ENCODE measurements at places on chromosomes 7 and 10.

- no peak for DNase-seq
Observed at GRCh38 chr10:6211671-6212635, 9.2 kb downstream of the PFKFB3 start.

- no peak for DNase-seq
Observed at GRCh38 chr10:75012471-75012870, 99.0 kb upstream of the SAMD8 start.

- no peak for DNase-seq
Observed at GRCh38 chr10:14056610-14057332, 274.0 kb downstream of the FRMD4A start.

- DNase-seq = no peak
Observed at GRCh38 chr7:133742709-133743538, 384.2 kb upstream of the LRGUK start.

GRCh38 chr7:43872406-43873110 is 3.2 kb upstream of the MRPS24 start:
- DNase-seq = no peak

DNA sequence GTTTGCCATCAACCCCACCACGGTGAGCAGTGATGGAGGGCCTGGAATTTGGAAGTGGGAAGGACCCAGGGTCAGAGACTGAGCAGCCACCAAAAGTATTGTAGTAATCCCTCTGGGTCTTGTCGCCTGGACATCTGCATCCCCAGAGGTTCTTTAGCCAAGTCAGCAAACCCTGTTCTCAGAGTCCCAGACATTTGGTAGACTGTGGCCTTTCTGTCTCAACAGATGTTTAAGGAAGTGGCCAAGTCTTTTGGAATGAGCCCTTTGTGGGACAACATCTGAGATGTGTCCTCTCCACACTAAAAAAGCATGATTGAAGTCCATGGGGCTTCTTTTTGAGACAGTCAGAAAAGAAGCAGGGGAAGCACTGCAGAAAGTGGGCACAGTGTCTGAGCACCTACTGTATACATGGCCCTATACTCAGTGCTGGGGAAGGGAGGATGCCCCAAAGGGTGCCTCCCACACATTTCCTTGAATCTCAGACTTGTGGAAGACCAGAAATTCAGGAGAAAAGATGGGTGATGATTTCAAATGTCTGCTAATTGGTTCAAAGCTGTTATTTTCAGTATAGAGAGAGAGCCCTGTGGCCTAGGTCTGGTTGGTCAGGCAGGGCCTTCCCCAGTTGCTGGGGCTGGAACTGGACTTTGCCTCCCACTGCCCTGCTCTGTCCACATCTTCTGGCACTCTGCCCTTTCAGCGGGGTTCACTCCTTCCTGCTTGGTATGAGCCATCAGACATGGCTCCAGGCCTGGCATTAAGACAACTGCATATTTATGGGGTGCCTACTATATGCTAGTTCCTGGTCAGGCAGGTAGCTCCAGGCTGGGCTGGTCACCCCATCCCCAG is 26.5 kb upstream of the VSIR start:
- DNase-seq = no peak

DNA sequence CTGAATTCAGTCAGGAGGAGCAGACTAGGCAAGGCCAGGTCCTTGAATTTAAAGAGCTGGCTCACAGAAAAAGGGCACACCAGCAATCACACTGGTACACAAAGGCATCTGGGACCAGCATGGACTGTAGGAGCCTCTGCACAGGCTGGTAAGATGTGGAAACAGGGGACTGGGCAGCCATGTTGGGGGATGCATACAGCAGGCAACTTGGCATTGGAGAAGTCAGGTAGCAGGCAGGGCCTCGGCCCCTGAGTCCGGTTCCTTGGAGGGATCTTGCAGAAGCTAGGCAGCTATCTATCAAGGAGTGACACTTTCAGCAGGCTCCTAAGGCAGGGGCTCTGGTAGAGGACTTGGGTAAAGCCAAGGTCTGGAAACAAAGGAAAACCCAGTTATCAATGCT is 376.3 kb upstream of the BMPER start:
- DNase-seq = no peak

DNA sequence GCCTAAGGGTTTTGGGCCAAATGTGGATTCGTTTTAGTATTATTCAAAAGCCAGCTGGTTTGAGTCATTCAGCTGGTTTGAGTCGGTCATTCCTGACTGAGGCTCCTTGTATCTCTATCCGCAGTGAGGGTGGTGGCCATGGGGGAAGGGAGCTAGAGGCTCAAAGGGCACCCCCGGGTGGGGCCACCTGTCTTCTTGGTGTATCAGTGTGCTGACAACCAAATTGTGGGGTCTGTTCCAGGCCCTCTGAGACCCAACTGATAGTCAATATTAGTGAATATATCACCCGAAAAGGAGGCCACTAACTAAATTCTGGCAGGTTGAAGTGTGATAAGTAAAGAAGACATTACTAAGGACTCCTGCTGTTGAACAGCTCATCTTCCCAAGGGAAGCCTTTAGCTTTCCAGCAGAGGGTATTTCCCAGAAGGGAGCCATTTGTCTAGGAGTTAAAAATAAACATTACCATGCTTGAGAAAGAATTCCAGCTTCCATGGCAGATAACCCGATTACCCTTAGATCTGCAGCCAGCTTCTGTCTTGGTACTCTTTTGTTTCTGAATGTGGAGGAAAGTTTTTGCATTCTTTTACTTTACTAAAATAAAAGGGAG is 29.9 kb upstream of the DDX50 start:
- DNase-seq = no peak

GRCh38 chr10:6067457-6067856 is 5.3 kb upstream of the IL2RA start:
- no peak for DNase-seq

DNA sequence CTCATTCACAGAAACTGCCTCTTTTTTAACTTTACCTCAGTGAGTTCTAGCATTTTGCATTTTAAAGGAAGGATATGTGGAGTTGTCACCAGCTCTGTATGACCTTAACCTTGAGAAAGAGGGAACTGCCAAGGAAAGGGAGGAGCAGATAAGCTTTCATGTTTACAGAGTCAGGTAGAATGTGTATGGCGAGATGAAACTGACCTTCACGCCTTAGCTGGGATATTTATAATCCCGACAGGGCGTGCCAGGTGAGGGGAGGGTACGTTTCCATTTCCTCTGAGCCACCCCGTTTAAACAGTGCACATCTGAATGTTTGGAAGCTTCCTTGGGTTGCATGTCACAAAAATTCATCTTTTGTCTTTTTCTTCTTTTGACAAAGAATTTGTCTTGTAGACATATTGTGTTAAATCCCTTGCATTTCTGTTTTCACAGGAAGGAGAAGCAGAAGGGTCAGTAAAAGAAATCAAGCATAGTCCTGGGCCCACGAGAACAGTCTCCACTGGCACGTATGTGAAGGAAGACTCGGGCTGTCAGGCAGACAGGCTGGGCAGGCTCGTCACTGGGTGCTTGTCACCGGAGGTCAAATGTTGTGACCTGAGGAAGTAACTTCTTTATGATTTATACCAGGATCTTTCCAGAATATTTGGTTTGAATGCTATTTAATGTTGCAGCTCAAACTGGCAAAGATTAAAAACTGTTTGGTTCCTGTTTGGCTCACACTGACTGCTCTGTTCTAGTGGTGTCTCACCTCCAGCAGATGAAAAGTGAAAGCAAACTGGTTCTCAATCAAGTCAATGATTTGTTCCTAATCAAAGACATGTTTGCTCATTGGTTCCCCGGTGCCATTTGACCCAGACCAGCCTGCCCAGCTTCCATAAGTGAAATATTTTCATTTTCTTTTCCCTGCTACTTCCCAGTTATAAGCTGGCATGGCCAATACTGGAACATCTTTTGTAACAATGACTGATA is 16.2 kb downstream of the OPTN start:
- DNase-seq = no peak

GRCh38 chr10:79405221-79405994 is 40.0 kb downstream of the ZCCHC24 start:
- no peak for DNase-seq

GRCh38 chr7:131105294-131105798 is 222.3 kb upstream of the MKLN1 start:
- DNase-seq = no peak

DNA sequence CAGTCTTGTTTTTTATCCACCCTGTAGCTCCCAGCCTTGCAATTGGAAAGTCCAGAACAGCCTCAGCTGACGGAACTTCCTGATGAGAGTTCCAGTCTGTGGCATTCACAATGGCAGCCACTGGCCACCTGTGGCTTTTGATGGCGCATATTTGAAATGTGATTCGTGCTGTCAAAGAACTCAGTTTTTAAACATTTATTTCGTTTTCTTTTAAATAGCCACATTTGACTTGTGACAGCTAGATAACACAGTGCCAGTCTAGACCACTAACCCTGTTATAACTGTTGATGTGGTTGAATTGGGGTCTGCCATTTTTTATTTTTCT is 97.3 kb downstream of the INPP5A start:
- no peak for DNase-seq

- DNase-seq = no peak
Observed at GRCh38 chr10:108801775-108802517, 1121.4 kb downstream of the XPNPEP1 start.

All from stimulated activated CD4-positive, alpha-beta T cell treated with anti-CD3 and anti-CD28 coated beads, Interleukin-2, amount 100 ng/mL, for 4 hours (primary cell).